ENCODE measurements at places on chromosomes 1 and 21. TPM values are rescaled to one million over a fixed set of nuclear protein-coding genes. Genes with fewer than 3 reads are reported as not detected.

- H3K27ac ChIP-seq = no peak overlapping the region
- no peaks in the 10 kb centered on the region for H3K4me1 ChIP-seq
- DNase-seq = no peak
- no peak overlapping the region for H3K4me3 ChIP-seq
These were observed 16.1 kb downstream of the TIE1 start for GRCh38 chr1:43316738-43317520.

DNA sequence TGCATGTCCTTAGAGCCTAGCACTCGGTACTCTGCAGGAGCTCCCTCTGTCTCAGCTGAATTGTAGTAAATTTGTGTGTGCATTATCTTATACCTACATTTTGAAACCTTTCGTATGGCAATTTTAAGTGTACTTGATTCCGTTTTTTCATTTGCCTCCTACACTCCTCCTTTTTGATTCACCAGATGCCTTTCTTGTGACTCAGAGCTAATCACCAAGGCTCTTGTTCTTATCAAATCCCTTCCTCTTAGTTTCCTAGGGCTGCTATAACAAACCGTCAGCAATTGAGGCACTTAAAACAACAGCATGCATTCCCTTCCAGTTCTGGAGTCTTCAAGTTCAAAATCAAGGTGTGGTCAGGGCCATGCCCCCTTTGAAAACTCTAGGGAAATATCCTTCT, 261.0 kb downstream of the ASTN1 start:
- no peak for DNase-seq
- H3K36me3 ChIP-seq = no peaks in the 10 kb centered on the region
- H3K27me3 ChIP-seq = peaks cover 34% of the 10 kb centered on the region
- H3K27ac ChIP-seq = no peak overlapping the region
- H3K4me3 ChIP-seq = no peak overlapping the region
- H3K4me1 ChIP-seq = peaks cover 7% of the 10 kb centered on the region

TSTD1 gene
- total RNA-seq = 27.5 TPM

CAPN2 gene
- total RNA-seq = 201 TPM

GRCh38 chr1:200916152-200916551, 21.5 kb downstream of the INAVA start:
- DNase-seq = no peak
- no peaks in the 10 kb centered on the region for H3K27me3 ChIP-seq
- H3K4me3 ChIP-seq = no peak overlapping the region
- peaks cover 4% of the 10 kb centered on the region for H3K4me1 ChIP-seq

ZRANB2 gene
- total RNA-seq = 38.4 TPM

DNA sequence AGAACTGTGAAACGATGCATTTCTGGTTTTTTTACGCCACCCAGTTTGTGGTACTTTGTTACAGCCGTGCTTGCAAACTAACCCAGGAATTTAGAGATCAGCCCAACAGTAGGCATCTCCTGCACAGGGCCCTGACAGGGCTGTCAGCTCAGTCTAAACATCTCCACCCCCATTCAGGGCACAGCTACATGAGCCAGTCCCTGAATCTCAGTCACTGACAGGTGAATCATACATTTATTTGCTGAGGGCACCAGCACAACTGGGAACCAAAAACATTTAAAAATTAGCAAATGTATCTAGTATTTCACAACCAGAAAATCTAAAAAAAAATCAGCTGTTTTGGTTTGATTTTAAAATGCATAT, 30.7 kb downstream of the PRDX6 start:
- H3K27me3 ChIP-seq = no peaks in the 10 kb centered on the region
- H3K36me3 ChIP-seq = no peaks in the 10 kb centered on the region
- no peak for DNase-seq
- H3K4me3 ChIP-seq = no peak overlapping the region
- peaks cover 9% of the 10 kb centered on the region for H3K4me1 ChIP-seq
- H3K27ac ChIP-seq = peak overlapping the region; percentile 55

CD244 gene
- 0.13 TPM for total RNA-seq

FAM151A gene
- total RNA-seq = not detected

Measured in esophagus muscularis mucosa (tissue), 4 donors.